ENCODE measurements at places on chromosomes 7 and 10.

GRCh38 chr10:110647136-110647430, 2.9 kb downstream of the RBM20 start:
- DNase-seq = peak; percentile 65

- no peak for DNase-seq
Measured at GRCh38 chr10:29189256-29189655, 99.6 kb upstream of the LYZL1 start.

DNA sequence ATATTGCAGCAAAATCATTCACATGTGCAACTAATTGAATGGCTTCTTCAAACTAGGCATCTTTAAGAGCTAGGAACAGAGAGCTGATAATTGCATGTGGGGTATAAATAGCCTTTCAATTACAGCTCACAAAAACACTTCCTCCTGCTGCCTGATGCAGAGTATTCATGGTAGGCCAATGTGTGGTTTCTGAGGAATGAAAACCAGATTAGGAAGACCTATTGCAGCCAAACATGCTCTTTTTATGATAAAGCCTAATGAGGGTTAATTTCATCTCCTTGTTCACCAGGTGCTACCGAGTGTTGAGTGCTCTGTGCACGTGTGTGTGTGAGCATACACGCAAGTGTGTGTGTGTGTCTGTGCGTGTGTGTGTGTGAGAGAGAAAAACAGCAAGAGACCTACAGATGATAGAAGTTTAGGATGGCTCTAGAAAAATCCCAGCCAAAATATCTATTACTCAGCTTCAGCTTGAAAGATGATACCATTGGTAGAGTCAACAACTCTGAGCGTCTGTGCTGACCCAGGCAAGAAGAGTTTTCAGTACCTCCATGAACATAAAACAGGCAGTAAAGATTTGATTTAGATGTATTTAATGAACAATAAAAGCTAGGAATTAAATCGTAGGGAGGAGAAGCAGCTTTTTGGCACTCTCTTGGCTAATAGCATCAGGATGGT, 448.5 kb upstream of the ANKRD30A start:
- DNase-seq = peak; percentile 52

GRCh38 chr10:112949143-112949823, 764 bp upstream of the TCF7L2 start:
- peak; percentile 46 for DNase-seq

GRCh38 chr10:59991117-59991516, 84.8 kb upstream of the CCDC6 start:
- no peak for DNase-seq

GRCh38 chr7:70156057-70156456, 557.8 kb downstream of the AUTS2 start:
- DNase-seq = no peak

DNA sequence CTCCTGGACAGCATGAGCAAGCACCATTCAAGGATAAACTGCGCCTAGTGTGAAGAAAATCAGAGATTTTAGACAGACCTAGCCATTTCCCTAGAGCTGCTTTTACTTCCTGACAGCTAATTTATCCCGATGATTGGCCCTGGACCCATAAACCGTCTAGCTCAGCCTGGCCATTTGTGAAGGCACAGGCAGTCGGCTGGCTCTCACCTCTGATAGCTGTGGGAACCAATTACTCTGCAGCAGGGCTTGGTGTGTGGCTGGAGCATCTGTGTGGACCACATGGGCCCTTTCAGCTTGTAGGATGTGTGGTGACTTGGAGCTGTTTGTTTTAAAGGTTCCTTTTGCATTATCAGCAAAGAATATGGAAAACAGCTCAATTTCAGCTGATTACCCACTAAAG, 111.1 kb upstream of the NPY start:
- DNase-seq = no peak

- DNase-seq = peak; percentile 70
Measured at GRCh38 chr10:75195035-75195763, 15.4 kb upstream of the VDAC2 start.

Measured in HCEC 1CT (cell line).